Daoy (cell line): ENCODE measurements at places on chromosomes 13 and 19. TPM values are rescaled to one million over a fixed set of nuclear protein-coding genes. Genes with fewer than 3 reads are reported as not detected.
A peak's percentile ranks its signal among the peaks of the same experiment; 100 is the strongest.

Gene IZUMO2
- not detected in 2 replicates for total RNA-seq

Gene IL11
- 56.5 and 60.4 TPM in 2 replicates for total RNA-seq

Gene URAD
- not detected in 2 replicates for total RNA-seq

Gene ZNF253
- 3.9 and 5.1 TPM in 2 replicates for total RNA-seq

Gene SPACA4
- total RNA-seq: not detected in 2 replicates

Gene SRRM5
- not detected in 2 replicates for total RNA-seq

Gene KIRREL2
- total RNA-seq: 0.34 and 0.60 TPM in 2 replicates

Gene ZNF729
- total RNA-seq: not detected in 2 replicates

Gene CD22
- not detected in 2 replicates for total RNA-seq

Gene WBP4
- total RNA-seq: 10.0 and 10.5 TPM in 2 replicates

Gene RAB3A
- total RNA-seq: 0.23 TPM in 1 of 2 replicates, not detected in the other

Gene NTN5
- not detected in 2 replicates for total RNA-seq

- DNase-seq: peak; percentile 57
Observed at GRCh38 chr19:11530432-11530831, 1.5 kb upstream of the ECSIT start.

GRCh38 chr19:2648528-2648937, 54.0 kb downstream of the GNG7 start:
- DNase-seq: peak; percentile 83

DNA sequence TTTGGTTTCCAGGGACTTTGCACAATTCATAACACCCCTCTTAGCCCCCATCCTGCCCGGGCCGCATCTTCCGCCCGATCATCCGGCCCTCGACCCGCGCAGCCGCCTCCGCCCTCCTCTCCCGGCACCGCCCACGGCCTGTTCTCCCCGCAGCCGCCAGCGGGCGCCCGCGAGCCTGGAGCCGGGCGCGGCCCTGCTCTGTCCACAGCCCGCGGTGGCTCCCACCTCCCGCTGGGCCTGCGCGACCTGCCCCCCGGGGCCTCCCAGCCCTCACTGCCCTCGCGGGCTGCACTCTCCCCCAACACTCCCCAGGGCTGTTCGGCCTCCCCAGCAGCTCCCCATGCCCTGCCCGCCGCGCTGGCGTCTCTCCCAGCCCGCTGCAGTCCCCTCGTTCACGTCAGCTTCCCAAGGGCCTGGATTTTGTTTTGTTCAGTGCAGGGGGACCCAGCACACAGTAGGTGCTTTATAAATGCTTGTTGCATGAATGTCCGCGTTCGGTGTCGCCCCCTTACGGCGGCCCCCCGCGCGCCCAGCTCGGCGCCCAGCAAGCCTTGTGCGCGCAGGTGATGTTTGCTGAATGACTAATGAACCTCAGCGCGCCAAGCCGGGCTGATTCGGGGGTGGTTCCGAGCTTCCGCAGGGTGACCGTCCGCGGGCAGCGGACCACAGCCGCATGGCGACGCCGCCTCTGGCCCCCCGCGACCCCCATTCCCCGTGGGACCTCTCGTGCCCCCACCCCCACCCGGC, 4.6 kb upstream of the APC2 start:
- peak; percentile 84 for DNase-seq

DNA sequence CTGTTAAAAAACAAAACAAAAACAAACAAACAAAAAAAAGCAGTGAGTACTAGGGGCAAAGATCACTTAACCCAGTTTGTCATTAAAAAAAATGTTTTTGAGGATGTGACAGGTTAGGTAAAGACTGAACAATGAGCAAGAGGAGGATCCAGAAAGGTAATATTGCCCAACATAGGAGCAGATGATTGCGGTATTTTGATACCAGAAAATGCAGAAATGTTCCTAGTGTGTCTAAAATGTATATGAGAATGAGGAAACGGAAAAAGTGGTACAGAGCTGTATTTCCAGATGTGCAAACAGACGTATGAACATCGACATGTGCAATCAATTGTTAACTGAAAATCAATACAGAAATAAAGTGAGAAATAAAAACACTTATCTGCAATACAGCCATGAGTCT, 4.9 kb upstream of the LILRA4 start:
- DNase-seq: no peak

GRCh38 chr19:51114087-51114729, 6.0 kb upstream of the CTU1 start:
- DNase-seq: no peak

DNA sequence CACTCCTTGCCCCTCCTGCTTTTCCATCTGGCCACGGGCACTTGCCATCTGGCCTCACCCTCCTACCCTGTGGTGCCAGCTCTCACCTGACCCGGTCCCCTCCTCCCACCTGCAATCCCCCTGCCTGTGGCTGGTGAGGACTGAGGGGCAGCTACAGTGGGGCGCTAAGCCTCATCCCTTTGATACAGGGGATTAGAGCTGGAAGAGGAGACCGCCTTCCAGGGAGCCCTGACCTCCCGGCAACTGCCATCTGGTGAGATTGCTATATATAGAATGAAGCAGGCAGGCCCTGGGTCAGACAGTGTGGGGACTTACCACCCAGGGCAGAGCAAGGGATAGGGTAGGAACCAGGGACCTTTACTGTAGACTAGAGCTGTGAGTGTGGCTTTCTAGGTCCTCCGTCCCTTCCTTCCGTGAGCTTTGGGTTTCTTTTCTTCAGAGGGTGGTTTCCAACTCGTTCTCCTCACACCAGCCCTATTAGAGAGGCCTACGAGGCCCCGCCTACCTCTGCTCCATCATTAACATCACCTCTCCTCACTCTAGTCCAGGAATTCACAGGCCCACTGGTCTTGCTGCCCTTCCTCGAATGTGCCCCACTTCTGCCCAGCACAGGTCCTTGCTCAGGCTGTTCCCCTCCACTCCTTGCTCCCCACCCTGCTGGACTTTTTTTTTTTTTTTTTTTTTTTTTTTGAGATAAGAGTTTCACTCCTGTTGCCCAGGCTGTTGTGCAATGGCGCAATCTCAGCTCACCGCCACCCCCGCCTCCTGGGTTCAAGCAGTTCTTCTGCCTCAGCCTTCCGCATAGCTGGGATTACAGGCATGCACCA, 7.7 kb downstream of the KASH5 start:
- no peak for DNase-seq

- DNase-seq: no peak
Observed at GRCh38 chr13:78997902-78998629, 339.1 kb upstream of the OBI1 start.

- DNase-seq: no peak
Observed at GRCh38 chr13:80783926-80784565, 443.1 kb upstream of the SPRY2 start.

GRCh38 chr19:33770107-33770506, 26.6 kb upstream of the KCTD15 start:
- no peak for DNase-seq

GRCh38 chr19:36032251-36033104, at the start of gene CLIP3:
CLIP3 (minus strand) TSS chr19:36032873; CDS start chr19:36032357, 516 bp downstream.
- DNase-seq: peak; percentile 74

GRCh38 chr13:112442483-112443090, 66.4 kb downstream of the SPACA7 start:
- peak; percentile 43 for DNase-seq

GRCh38 chr13:94515374-94515773, 35.9 kb upstream of the DCT start:
- DNase-seq: no peak

DNA sequence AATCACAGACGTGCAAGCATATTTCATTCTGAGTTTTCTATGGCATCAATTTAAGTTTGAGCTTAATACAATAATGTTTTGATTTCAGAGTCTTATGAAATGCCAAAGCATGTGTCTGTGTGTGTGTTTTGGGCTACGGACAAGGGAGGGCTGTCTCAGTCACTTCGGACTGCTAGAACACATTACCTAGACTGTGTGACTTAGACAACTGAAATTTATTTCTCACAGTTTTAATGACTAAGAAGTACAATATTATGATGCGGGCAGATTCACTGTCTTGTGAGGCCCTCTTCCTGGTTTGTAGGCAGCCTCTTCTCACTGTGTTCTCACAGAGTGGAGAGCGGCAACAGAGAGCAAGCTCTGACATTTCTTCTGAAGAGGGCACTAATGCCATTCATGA, 1202.0 kb downstream of the EFNB2 start:
- no peak for DNase-seq

GRCh38 chr13:63249411-63250187, 1834.0 kb upstream of the PCDH20 start:
- no peak for DNase-seq

DNA sequence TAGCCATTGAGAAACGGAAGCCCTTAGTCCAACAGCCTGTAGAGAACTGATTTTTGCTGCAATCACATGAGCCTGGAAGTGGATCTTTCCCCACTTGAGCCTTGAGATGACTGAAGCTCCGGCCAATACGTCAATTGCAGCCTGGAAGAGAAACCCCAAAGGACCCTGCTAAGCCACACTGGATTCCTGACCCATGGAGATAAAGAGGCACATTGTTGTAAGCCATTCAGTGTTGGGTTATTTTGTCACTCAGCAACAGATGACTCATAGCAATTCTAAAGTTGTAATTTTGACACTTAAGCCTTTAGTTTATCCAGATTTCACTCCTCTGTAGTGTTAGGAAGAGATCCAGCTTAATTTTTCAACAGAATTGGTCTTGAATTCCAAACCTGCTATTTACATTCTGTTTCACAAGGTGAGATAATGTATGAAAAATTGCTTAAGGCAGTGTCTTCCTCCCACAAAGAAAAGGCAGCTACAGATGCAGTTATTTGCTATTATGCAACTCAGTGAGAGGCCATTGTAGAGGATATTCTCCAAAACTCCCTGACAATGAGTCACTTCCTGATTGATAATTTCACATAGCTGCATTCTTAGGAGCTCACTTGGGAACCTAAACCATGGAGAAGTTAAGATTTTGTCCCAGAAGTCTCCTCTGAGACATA, 59.4 kb upstream of the TSHZ3 start:
- DNase-seq: peak; percentile 82

- DNase-seq: peak; percentile 98
Observed at GRCh38 chr13:110869805-110870706, 44.8 kb downstream of the ANKRD10 start.

DNA sequence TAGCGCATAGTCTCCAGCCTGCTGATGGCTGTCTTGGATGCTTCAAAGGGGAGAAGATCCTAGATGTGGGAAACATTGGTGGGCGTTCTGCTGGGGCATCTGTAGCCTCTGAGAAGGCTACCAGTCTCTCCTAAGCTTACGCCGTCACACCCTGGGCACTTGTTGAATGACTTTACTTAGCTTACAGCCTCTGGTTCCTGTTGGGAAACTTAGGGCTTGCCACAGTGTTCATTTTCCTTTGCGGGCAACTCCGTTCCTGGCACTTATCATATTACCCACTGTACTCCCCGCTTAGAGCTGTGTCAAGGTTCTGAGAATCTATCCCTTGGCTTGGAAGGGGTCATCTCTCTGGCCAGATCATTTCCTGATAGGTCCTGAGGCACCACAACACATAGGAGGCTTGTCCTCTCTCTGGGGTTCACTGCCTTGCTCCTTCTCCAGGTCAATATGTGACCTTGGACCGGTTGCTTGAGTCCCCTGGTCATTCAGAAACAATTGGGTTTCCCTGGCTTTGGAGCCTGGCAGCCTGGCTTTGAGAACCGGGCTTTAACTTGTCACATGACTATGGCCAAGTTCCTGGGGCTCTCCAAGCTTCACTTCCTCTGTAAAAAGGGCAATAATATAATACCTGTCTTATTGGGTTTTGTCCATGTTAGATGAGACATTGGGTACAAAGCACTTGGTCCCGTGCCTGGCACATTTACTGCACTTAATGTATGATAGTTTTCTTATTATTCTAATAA, 20.5 kb upstream of the ALOX5AP start:
- no peak for DNase-seq

DNA sequence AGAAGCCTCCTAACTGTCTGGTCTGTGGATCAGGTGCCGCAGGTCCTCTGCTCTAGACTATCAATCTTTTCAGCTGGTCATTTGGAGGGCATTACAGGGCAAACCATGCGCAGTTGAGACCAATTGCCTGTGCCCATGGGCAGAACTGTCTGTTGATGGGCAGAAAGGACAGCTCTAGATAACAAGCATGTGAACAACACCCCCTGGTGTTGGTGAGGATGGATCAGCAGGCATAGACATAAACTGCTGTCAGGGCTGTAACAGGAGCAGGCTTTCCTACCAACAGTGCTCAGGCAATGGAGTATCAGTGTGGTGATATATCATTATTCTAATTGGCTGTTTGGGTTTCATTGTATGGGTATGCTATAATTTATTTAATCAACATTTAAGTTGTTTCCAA, 104.7 kb upstream of the KL start:
- DNase-seq: peak; percentile 53

DNA sequence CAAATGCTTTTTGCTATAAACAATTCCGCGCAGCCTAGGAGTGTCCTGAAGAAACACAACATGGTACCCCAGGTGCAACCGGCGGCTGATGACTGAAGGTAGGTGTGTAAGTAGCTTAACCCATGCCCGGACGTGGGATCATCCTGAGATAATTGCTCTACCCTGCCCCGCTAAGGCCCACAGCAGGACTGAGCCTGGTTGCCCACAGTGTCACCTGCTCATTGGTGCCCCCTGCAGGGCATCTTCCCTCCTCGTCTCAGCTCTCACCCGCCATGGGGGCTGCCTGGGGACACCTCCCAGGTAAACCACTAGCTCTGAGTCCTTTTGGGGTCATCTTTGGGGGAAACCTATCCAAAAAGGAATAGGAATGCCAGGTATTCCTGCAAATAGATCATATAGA, 22.3 kb downstream of the TMEM161A start:
- peak; percentile 53 for DNase-seq

GRCh38 chr19:48631225-48631624, 6.0 kb downstream of the DBP start:
- DNase-seq: no peak

DNA sequence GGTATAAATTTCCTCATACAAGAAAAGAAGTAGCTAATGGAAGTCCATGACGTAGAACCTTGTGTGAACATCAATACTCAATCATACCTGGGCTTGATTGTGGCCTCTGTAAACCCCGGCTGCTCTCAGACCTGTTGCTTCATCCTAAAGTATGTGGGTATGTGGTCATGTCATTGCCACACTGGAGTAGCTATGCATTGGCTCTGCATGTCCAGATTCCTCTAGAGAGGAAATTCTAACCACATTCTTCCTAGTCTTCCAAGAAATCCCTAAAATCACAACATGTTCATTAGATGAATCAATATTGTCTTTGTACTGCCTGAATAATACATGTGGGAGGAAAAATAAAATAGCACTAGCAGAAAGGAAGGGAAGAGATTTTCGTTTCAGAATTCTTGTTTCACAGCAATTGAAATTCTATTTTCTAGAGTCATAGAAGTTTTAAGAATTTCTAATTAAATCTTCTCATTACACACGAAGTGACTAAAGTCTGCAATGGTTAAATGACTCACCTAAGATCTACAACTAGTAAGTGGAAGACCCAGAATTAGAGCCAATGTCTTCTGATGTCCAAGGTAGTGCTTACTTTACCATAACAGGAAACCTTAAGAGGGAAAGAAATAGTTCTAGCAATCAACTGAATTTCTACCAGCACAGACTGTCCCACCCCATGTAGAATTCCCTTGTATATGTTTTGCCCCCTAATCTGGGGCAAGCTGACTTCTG, 28.0 kb downstream of the RXFP2 start:
- DNase-seq: peak; percentile 80

GRCh38 chr13:63042686-63043085, 1627.0 kb upstream of the PCDH20 start:
- no peak for DNase-seq
